ENCODE measurements at places on chromosomes 2 and 18. TPM values are rescaled to one million over a fixed set of nuclear protein-coding genes. Genes with fewer than 3 reads are reported as not detected.

Gene ATG16L1
- 42.4 TPM for total RNA-seq

Gene TPO
- total RNA-seq, result not detected

Gene CLEC4F
- total RNA-seq, result 0.10 TPM

GRCh38 chr2:99776906-99777646 lies 287.3 kb upstream of the REV1 start:
- H3K27me3 ChIP-seq, result no peaks in the 10 kb centered on the region
- no peak for DNase-seq
- no peak overlapping the region for H3K27ac ChIP-seq
- no peaks in the 10 kb centered on the region for H3K4me1 ChIP-seq
- no peak overlapping the region for H3K4me3 ChIP-seq
